ENCODE measurements at places on chromosomes 16 and 17.

DNA sequence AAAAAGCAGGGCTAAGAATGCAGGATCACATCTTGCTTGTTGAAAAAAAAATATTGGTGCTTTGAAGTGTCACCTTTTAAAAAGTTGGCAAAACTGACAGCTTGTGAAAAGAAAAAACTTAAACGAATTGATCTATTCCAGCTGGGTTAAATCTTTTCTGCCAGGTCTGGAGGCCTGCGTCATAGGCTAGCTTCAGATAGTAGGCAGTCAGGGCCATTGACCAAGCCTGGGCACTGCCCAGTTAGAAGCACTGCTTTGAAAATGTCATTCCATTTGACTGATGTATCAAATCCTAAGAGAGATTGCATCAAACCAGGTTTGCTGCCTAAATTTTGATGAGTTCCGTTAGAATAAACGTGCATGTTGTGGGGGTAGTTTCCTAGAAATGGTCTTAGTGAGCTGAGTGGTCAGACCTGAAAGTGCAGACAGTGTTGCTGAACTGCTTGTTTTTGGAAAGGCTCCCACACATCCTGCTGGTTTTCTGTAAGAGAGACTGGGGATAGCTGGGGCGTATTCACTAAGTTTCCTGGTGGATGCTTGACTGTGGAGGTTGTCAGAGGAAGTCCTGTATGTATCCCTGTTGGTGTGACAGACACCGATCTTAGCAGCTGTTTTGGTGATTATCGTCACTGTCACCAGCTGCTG, 38.8 kb downstream of the NUP88 start:
- no peak for DNase-seq

DNA sequence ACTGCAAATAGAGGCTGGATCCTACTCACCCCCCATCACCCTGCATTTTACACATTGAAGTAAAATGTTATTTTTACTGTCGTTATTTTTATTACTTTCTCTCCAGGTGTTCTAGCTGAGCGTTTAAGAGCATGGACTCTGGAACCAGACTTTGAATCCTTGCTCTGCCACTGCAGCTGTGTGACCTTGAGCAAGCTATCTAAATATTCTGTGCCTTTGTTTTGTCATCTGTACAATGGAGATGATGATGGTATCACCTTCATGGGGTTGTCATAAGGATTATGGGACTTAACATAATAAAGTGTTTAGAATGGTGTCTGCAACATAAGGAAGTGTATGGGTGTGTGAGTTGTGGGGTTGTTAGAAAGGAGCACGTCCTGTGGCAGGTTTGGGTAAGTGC, 17.8 kb downstream of the MSI2 start:
- no peak for DNase-seq

DNA sequence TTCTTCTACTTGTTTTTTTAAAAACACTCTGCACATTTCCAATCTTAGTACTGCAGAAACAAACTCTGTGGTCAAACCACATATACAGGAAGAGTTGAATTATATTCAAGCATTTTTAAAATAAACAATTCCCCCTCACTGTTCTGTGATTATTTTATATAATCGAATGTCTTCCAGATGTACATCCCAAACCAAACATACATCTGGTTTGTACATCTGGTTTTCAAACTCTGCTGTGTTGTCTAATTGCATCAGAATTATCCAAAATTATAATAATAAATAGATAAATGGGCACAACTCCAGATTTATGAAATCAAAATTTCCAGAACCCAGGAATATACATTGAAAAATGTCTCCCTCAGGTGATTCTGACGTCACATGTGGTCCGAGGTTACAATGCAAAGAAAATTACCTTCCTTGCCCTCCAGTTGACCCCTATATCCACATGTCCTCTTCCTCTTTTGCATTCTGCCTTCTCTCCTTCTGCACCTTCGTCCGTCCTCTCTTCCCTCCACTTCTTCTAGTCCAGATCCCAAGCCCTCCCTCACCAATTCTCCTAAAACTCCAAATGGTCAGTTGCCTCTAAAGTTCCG, 13.3 kb upstream of the CCDC144A start:
- no peak for DNase-seq

DNA sequence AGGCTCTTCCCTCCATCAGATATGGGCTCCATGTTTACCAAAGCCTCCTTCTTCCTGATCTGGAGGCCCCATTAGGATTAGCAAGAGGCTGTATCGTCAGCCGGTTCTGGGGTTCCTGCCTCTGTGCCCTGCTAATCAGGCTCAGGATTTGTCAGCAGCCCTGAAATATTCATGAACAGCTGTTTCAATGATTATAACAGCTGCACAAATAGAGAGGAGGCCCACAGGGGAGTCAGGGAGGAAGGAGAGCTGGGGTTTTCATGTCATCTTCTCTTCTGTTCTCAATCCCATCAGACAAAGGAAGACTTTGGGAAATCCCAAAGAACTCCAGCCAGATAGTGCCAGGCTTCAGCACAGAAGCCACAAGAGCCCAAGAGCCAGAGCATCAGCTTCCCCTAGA, 72.3 kb upstream of the MMP2 start:
- no peak for DNase-seq

GRCh38 chr17:30292286-30292858, 628 bp upstream of the BLMH start:
- peak; percentile 31 for DNase-seq

GRCh38 chr16:65940711-65941110, 425.8 kb upstream of the CDH5 start:
- DNase-seq = peak; percentile 14

DNA sequence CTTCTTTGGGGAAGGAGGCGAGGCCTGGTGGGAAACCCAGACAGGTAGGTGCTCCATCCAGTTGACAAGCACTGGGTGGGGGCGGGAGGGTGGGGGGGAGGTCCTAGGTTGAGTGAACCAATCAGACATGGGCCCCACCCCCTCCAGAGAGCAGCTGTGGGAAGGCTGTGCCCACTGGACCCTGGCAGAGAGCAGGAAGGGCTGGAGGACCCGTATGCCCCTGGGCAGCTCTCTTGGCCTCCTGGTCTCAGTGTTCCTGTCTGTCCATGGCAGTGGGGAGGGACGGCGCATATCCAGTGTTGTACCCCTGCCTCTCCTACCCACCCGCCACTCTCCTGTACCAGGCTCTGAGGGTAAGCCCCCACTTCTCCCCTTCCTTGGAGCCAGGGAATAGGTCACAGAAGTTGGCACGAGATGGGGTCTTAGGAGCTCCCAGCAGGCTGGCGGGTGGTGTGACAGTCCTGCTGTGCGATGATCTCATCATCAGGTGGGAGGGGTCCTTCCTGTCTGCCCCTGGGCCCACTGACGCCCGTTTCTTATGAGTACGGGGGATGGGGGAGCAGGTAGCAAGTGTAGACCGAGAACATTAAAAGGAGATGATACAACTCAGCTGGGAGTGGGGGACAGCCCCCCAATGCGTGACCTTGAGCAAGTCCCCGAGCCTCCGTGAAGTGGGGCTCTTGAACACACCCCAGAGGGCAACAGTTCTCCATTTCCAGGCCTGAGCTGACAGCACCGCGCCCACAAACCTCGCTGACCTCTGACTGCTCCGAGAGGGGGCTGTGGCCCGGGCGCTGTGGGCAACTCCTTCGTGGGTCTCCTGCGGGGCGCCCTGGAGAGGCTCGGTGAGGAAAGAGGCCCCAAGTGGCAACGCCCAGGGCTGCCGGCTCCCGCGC, 1.2 kb upstream of the ZFPM1 start:
- no peak for DNase-seq

All from C1 segment of cervical spinal cord (tissue), 14 donors.